ENCODE measurements at places on chromosomes 6 and 20. TPM values are rescaled to one million over a fixed set of nuclear protein-coding genes. Genes with fewer than 3 reads are reported as not detected.

- no peaks in the 10 kb centered on the region for H3K36me3 ChIP-seq
- no peak overlapping the region for H3K4me3 ChIP-seq
- H3K27me3 ChIP-seq, result peaks cover 10% of the 10 kb centered on the region
- H3K4me1 ChIP-seq, result no peaks in the 10 kb centered on the region
Observed at GRCh38 chr6:23589811-23590210, 536.2 kb upstream of the NRSN1 start.

DNA sequence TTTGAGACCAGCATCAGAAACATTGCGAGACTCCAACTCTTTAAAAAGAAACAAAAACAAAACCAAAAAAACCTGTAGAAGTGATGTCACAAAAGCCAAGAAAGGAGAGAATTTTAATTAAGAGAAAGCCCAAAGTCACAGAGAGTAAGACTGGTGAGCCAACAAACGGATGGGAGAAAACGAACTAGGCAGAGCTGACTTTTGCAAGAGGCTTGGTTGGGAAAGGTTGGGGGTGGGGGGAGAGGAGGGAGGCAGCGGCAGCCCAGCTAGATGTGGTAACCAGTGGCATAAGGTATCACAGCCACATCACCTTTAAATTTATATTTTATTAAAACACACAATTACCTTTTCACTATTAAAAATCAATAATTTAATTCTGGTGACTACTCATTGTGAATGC is 23.5 kb downstream of the NOL7 start:
- DNase-seq, result no peak
- H3K27ac ChIP-seq, result no peak overlapping the region
- H3K36me3 ChIP-seq, result peaks cover 19% of the 10 kb centered on the region
- H3K27me3 ChIP-seq, result no peaks in the 10 kb centered on the region

DNA sequence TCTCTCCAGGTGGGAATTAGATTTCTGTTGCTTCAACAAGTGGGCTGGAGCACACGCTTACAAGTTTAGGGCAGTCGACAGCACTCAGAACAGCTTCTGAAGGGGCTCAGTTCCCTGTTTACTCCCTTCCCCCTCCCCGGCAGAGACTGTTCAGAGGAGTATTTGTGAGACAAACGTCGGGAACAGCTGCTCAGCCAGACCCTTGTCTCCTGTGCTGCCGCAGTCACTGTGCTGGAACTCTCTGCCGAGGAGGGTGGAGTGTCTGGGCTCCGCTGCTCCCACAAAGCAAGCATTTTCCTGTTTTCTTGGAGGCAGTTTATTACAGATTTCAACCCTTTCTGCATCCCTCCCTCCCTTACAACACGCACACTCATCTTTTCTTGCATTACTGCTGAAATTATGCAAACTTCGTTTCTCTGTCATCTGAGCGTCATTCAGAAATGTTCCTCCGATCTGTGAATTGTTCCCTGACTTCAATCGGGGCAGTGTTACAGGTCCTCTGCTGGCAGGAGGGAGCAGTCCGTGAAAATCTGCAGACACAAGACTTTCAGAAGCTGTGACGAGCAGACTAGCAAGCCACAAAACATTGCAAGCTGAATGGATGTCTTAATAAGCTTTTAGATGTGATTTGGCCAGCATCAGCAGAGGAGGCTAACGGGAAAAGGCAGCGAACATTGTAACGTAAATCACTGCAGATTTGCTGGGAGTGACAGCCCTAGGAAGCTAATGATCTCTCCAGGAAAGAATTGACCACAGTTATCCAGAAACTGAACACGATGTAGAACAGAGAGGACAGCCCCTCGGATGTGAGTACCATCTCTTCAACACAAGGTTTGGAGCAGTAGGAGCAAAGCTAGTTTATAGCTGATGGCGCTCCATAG is 76.2 kb downstream of the LYRM2 start:
- DNase-seq, result no peak
- no peaks in the 10 kb centered on the region for H3K27me3 ChIP-seq
- H3K27ac ChIP-seq, result no peak overlapping the region
- no peaks in the 10 kb centered on the region for H3K4me1 ChIP-seq

The CCDC28A gene
- total RNA-seq, result 8.5 TPM

DNA sequence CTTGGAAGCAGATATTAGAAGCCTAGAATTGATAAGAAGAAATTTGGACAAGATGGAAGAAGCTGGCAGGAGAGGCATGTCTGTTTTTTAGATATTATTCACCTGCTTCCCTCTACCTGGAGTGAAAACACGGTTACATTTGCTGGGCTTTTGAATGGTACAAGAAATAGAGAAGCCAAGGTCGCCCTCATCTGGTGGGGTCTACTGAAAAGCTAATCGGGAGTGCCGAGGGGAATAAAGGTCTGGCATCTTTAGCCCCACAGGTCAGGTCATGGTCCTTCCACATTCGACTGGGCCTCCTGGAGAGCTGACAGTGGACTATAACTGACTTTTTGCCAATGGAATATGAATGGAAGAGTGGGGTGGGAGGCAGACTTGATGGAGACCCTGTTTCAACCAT is 4.6 kb upstream of the C2 start:
- H3K4me3 ChIP-seq, result no peak overlapping the region
- H3K4me1 ChIP-seq, result no peaks in the 10 kb centered on the region
- no peaks in the 10 kb centered on the region for H3K36me3 ChIP-seq
- no peaks in the 10 kb centered on the region for H3K27me3 ChIP-seq

The MYBL2 gene
- total RNA-seq, result 103 TPM

- H3K27me3 ChIP-seq, result peaks cover 26% of the 10 kb centered on the region
- H3K4me3 ChIP-seq, result no peak overlapping the region
- DNase-seq, result peak; percentile 56
- H3K4me1 ChIP-seq, result no peaks in the 10 kb centered on the region
- no peaks in the 10 kb centered on the region for H3K36me3 ChIP-seq
Observed at GRCh38 chr20:48107560-48107959, 322.3 kb upstream of the SULF2 start.

The PRND gene
- not detected for total RNA-seq

The TAGAP gene
- total RNA-seq, result not detected

The SOBP gene
- 0.17 TPM for total RNA-seq

The SLC17A9 gene
- total RNA-seq, result not detected

- H3K36me3 ChIP-seq, result peaks cover 55% of the 10 kb centered on the region
- no peaks in the 10 kb centered on the region for H3K27me3 ChIP-seq
- no peaks in the 10 kb centered on the region for H3K4me1 ChIP-seq
- no peak overlapping the region for H3K4me3 ChIP-seq
- DNase-seq, result no peak
Observed at GRCh38 chr6:7410851-7411250, 21.2 kb downstream of the RIOK1 start.

- no peak overlapping the region for H3K4me3 ChIP-seq
- no peaks in the 10 kb centered on the region for H3K4me1 ChIP-seq
- no peaks in the 10 kb centered on the region for H3K36me3 ChIP-seq
- DNase-seq, result no peak
- no peaks in the 10 kb centered on the region for H3K27me3 ChIP-seq
Observed at GRCh38 chr20:50872560-50873425, 58.4 kb downstream of the ADNP start.

DNA sequence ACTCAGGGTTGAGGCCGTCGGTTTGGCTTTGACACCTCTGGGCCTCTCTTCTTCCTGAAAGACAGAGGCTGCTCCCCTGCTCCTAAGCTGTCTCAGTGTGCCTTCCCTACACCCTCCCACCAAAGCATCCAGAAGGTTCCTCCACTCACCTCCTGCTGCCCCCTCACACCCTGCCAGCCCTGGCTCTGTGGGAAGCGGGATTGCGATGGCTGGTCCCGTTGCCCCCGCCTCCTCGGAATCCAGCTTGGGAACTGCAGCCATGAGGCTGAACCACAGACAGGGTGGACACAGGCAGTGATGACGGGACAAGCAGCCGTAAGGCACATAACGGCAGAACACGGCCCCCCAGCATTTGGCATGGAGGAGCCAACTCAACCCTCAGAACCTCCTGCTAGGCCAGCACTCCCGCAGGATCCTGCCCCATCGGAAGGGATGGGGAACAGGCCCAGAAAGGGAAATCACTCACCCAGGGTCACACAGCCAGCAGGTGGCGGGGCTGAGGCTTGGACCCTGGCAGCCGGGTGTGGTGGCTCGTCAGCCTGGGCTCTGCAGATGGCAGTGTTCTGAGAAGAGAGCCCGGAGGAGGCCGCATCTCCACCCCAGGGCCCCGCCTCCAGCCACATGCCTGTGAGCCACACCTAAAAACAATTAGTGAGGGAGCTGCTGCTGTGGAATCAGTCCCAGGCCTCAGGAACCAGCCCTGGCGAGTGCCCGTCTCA is 139.6 kb downstream of the PHACTR3 start:
- H3K36me3 ChIP-seq, result no peaks in the 10 kb centered on the region
- no peak overlapping the region for H3K4me3 ChIP-seq
- peak; percentile 27 for DNase-seq
- no peak overlapping the region for H3K27ac ChIP-seq
- H3K4me1 ChIP-seq, result no peaks in the 10 kb centered on the region

The WFDC10B gene
- not detected for total RNA-seq

GRCh38 chr6:114793428-114793827 is 450.6 kb upstream of the HS3ST5 start:
- no peak overlapping the region for H3K27ac ChIP-seq
- H3K4me1 ChIP-seq, result no peaks in the 10 kb centered on the region
- no peaks in the 10 kb centered on the region for H3K27me3 ChIP-seq
- DNase-seq, result no peak
- no peak overlapping the region for H3K4me3 ChIP-seq

The CGAS gene
- 19.4 TPM for total RNA-seq

The SIRPB1 gene
- total RNA-seq, result 11.6 TPM

GRCh38 chr6:122733259-122733658 is 46.3 kb upstream of the FABP7 start:
- DNase-seq, result no peak
- H3K27ac ChIP-seq, result no peak overlapping the region
- peaks cover 15% of the 10 kb centered on the region for H3K4me1 ChIP-seq
- H3K36me3 ChIP-seq, result no peaks in the 10 kb centered on the region
- no peak overlapping the region for H3K4me3 ChIP-seq

GRCh38 chr6:142802124-142802523 is 142.9 kb downstream of the HIVEP2 start:
- H3K4me1 ChIP-seq, result peaks cover 18% of the 10 kb centered on the region
- no peak overlapping the region for H3K4me3 ChIP-seq
- no peaks in the 10 kb centered on the region for H3K27me3 ChIP-seq
- peak overlapping the region; percentile 62 for H3K27ac ChIP-seq
- DNase-seq, result peak; percentile 89

GRCh38 chr20:11376420-11376819 is 541.3 kb upstream of the BTBD3 start:
- H3K4me1 ChIP-seq, result peaks cover 8% of the 10 kb centered on the region
- H3K4me3 ChIP-seq, result no peak overlapping the region
- H3K36me3 ChIP-seq, result no peaks in the 10 kb centered on the region
- no peak overlapping the region for H3K27ac ChIP-seq
- DNase-seq, result no peak

GRCh38 chr6:89640804-89641203 is 2.3 kb upstream of the LYRM2 start:
- peaks cover 16% of the 10 kb centered on the region for H3K36me3 ChIP-seq
- H3K4me3 ChIP-seq, result no peak overlapping the region
- no peak overlapping the region for H3K27ac ChIP-seq
- H3K27me3 ChIP-seq, result no peaks in the 10 kb centered on the region
- no peak for DNase-seq

DNA sequence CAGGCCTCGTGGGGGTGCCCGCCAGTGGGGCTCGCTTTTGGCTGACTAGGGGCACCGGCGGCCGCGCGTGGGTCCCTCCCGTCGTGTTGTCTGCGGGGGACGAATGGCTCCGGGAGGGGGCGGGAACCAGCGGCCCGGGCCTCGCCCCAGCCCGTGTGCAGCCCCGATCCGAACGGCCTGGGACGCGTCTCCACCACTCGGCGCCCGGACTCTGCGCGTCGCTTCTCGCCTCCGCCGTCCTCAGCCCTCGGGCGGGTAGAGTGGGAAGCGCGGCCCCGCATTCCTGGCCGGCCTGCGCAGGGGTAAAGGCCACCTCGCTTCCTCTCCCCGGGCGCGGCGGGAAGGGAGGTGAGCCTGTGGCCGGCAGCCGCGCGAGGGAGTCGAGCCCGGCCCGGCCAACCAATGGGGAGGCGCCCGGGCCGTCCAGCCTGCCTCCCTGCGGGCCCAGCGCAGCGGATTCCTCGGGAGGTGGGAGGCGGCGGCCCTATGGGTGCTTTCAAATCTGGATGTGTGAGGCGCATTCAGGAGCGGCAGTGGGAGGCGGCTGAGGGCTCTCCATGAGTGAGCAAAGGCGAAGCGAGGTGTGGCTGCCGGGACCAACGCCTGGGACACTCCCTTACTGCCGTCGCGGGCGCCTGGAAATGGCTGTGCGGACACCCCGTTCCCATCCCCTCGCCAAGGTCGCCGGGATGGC is 1.1 kb upstream of the ZBTB46 start:
- no peak overlapping the region for H3K27ac ChIP-seq
- no peaks in the 10 kb centered on the region for H3K27me3 ChIP-seq
- H3K4me1 ChIP-seq, result peaks cover 5% of the 10 kb centered on the region
- DNase-seq, result no peak
- no peak overlapping the region for H3K4me3 ChIP-seq

- DNase-seq, result no peak
- no peaks in the 10 kb centered on the region for H3K4me1 ChIP-seq
- H3K4me3 ChIP-seq, result no peak overlapping the region
- H3K27me3 ChIP-seq, result no peaks in the 10 kb centered on the region
- H3K27ac ChIP-seq, result no peak overlapping the region
Observed at GRCh38 chr6:31918069-31918720, 9.3 kb upstream of the C2 start.

DNA sequence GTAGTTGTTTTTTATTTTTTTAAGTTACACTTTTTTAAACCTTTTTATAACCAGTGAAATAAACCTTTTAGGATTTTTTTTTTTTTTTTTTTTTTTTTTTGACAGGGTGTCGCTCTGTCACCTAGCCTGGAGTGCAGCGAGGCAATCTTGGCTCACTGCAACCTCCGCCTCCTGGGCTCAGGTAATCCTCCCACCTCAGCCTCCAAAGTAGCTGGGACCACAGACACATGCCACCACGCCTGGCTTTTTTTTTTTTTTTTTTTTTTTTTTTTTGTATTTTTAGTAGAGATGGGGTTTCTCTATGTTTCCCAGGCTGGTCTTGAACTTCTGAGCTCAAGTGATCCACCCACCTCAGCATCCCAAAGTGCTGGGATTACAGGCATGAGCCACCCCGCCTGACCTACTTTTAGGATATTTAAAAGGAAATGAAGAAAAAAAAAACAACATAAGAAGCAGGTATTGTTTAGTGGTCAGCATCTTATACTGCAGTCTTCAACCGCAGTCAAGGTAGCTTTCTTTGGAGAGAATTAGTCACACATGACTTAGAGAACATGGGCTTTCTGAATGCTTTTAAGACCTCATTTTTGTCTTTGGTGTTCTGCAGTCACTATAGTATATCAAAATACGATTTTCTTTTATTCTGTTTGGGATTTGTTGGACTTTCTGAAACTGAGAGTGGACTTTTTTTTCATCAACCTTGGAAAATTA is 1.6 kb downstream of the POLR1H start:
- no peak overlapping the region for H3K27ac ChIP-seq
- H3K4me1 ChIP-seq, result peaks cover 28% of the 10 kb centered on the region
- peak; percentile 14 for DNase-seq
- peak overlapping the region; percentile 96 for H3K4me3 ChIP-seq
- H3K27me3 ChIP-seq, result no peaks in the 10 kb centered on the region

The COL12A1 gene
- 24.2 TPM for total RNA-seq

The PNLDC1 gene
- not detected for total RNA-seq

GRCh38 chr6:13065581-13065980 is 262.8 kb downstream of the TBC1D7 start:
- DNase-seq, result no peak
- H3K4me1 ChIP-seq, result no peaks in the 10 kb centered on the region
- no peak overlapping the region for H3K4me3 ChIP-seq

The GPR6 gene
- not detected for total RNA-seq

The MDFI gene
- total RNA-seq, result 96.4 TPM
